ENCODE measurements at places on chromosomes 5 and 9. TPM values are rescaled to one million over a fixed set of nuclear protein-coding genes. Genes with fewer than 3 reads are reported as not detected.

GRCh38 chr9:93064392-93065134 lies 6.1 kb downstream of the SUSD3 start:
- DNase-seq = no peak

DNA sequence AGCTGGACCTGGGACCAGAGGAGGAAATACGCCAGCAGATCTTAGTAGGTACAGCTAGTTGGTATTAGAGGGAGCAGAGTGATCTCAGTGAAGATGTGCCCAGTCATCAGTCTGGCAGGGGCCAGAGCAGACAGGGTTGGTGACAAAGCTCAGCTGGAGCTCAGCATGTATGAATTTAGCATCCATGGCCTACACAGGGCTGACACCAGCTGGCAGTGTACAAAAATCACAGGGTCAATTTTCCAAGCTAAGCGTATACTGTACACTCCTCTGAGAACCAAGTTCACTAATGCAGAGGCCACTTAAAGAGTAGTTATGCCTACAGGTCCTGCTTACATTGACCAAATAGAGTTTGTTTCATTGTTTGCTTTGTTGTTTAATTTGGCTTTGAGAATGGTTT lies 146.6 kb downstream of the SLC24A2 start:
- no peak for DNase-seq

DNA sequence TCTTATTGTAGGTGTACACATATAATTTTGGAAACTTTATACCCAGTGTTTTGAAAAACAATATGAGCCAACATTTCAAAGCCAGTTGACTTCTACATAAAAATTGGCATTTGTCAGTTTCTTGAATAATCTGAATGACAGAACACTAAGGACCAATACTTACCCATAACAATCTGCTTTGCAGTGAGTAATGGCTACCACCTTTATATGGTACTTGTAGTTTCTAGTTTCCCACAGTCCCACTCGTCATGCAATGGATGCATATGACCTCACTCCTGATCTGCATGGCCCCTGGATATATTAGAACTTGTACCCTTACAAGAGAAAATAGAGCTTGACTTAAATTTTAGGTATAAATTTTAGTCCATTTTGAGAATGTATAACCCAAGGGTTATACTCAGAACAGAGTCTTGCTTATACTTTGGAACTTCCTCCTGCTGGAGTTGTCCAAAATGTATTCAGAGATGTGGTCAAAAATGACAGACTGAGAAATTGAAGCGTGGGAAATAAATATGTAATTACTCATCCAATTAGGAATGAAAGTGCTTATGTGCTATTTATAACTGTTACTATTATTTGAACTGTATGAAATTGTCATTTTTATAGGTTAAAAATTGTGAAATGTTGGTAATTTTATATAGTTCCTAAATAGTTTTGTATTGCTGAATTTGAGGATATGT lies 19.5 kb downstream of the XRCC4 start:
- DNase-seq = no peak

- no peak for DNase-seq
Observed at GRCh38 chr9:99222416-99223270, 561 bp downstream of the SEC61B start.

DNA sequence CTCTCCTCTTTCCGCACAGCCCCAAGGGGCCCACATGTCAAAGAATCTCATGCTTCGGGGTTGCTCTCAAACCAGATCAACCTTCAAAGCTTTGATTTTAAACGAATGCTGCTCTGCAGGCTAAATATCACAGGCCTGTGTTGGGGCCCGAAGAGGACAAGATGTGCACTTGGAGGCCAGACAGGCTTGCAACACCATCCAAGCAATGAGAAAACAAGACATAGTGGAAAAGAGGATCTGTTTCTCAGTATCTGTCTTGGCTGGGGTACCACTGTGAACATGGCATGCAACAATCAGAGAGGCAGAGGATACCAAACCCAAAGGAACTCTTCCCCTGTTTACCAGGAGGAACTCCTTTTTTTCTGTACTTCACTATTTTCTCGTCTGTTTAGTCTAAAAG lies 321.8 kb downstream of the SLIT3 start:
- no peak for DNase-seq

GRCh38 chr5:124511791-124512190 lies 234.6 kb downstream of the ZNF608 start:
- no peak for DNase-seq

DNA sequence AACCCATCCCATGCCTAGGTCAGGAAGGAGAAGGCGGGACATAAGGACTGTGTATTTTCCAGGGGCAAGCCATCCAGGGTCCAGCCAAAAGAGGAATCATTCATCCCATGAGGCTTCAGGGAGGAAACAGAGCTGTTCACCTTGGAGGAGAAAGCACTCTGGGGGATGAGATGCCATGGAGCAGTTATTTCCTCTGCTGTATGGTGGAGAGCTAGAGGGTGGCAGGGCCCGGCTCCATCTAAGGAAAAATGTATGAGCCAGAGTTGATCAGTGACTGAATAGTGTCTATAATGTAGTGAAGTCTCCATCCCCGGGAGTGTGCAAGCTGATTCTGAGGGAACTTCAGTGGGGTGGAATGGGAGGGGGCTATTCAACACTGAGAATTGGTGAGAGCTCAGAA lies 8.0 kb downstream of the ENHO start:
- DNase-seq = no peak

DNA sequence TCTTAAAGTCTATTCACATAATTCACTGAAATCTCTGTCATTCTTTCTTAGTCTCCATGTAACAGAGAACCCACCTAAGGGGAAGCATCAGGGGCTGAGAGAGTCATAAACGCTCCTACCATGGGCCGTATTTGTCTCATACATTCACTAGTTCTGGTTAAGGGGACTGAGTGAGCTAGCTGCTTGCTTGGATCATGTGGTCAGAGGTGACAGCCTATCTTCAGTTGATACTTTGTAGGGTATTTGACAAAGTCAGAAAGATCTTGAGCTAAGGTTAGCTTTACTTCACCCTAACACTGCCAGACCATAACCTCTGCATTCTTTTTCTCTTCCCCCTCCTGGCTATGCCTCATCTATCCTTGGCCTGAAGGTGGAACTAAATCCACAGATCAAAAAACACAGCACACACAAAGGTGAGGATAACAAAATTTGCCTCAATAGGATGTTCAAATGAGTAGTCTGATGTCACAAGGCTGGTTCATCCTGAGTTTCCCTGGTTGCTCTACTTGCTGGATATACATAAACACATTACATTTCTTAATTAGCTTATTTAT lies 66.5 kb downstream of the MARCHF3 start:
- no peak for DNase-seq

- no peak for DNase-seq
Observed at GRCh38 chr9:37332578-37332977, 89.9 kb upstream of the GRHPR start.

GRCh38 chr5:128015978-128016377 lies 67.6 kb upstream of the SLC12A2 start:
- no peak for DNase-seq

- DNase-seq = no peak
Observed at GRCh38 chr5:67844924-67845323, 370.6 kb upstream of the PIK3R1 start.

GRCh38 chr5:2276101-2276500 lies 393.4 kb upstream of the IRX4 start:
- no peak for DNase-seq

DNA sequence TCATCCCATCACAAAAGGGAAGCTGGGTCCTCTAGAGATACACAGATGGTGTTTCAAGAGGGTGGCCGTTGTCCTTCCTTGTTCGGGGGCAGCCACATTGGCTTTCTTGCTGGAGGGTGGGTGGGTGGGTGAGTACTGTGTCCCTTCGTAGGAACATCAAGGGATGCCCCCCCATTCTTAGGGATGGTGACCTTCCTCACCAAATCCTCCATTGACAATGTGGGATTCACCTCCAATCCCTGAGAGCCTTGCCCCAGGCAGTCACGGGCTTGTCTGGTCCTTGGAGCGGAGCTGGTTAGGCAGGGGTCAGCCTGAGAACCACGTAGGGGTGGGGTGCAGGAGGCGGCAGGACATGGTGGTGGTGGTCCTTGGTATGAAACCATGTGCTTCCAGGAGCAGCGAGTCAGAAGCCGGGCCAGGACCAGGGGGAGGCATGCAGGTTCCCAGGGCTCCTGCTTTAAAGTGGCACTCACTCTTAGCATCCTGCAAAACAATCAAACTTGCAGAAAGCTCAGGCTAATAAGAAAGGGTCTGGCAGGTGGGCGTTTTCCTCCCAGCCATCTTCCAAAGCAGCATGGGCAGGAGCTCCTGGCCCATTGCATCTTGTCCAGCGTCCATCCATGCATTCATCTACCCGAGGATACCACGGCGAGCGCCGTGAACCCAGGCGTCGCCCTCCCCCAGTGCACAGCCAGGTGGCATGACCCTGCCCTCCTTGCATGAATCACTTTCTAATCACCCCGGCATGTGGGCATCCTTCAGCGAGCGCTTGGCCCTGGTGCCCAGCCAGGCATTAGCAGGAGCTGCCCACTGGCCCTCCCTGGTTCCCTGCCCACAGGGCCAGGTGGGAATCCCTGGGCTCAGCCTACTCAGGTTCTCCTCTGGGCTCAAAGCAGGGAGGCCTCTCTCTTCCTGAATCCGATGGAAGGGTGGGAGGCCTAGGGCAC lies 76.4 kb downstream of the NTNG2 start:
- no peak for DNase-seq

DNA sequence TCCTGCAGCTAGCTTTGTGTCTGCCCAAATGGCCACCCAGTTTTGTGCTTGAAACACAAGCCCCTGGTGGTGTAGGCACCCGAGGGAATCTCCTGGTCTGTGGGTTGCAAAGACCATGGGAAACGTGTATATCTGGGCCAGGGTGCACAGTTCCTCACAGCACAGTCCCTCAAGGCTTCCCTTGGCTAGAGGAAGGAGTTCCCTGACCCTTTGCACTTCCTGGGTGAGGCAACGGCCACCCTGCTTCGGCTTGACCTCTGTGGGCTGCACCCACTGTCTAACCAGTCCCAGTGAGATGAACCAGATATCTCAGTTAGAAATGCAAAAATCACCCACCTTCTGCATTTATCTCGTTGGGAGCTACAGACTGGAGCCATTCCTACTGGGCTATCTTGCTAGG lies 865.0 kb upstream of the ACO1 start:
- DNase-seq = no peak

DNA sequence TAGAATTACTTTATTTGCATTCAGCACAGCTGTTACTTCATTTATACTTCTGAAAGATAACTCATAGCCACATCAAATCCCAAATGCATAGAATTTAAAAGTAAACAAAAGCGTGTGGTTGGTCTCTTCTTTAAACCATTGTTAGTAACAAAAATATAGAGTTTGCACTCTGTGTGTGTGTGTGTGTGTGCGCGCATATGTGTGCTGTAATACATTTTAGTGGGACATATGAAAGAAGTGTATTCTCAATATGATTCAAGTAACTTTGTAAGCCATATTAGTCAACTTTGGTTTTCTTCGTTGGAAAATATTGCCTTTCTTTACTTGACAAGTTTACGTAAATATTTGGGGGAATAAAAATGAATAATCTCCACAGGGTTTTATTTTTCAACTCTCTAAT lies 106.1 kb upstream of the PRRC1 start:
- no peak for DNase-seq

- no peak for DNase-seq
Observed at GRCh38 chr5:5179079-5179478, 38.9 kb downstream of the ADAMTS16 start.

- no peak for DNase-seq
Observed at GRCh38 chr9:95108777-95109176, 208.7 kb downstream of the FANCC start.

- no peak for DNase-seq
Observed at GRCh38 chr5:95410279-95410678, 19.1 kb downstream of the FAM81B start.

DNA sequence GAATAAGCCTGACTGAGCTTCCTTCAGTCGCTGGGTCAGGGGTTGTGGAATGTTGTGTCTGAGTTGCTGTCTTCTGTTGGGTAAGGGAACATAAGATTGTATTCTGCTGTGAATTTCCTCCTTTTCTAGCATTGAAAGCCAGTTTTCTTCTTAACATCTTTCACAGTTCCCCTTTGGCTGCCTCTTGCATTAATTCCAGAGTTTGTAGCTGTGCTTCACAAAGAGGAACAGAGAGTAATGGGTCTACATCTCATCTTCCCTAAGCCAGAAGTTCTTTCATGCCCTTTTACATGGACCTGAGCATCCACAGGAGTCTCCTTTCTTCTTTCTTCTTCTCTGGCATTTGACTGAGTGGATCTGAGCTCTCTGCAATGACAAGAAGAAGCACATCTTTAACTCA lies 686.8 kb downstream of the KCTD16 start:
- DNase-seq = no peak

DOCK2 gene
- total RNA-seq = 3.5 TPM

INSL4 gene
- not detected for total RNA-seq

WNK2 gene
- total RNA-seq = 58.8 TPM

BRD8 gene
- total RNA-seq = 25.2 TPM

PDE6A gene
- 0.12 TPM for total RNA-seq

EXD3 gene
- total RNA-seq = 11.2 TPM

ENG gene
- 38.6 TPM for total RNA-seq

PCDHB6 gene
- total RNA-seq = 0.12 TPM

OR1J2 gene
- not detected for total RNA-seq
